RPMI7951 (cell line): ENCODE measurements at places on chromosomes 1 and 21. TPM values are rescaled to one million over a fixed set of nuclear protein-coding genes. Genes with fewer than 3 reads are reported as not detected.

LRRC3 gene
- total RNA-seq, result 1.6 and 1.9 TPM in 2 replicates

CHI3L1 gene
- not detected in 2 replicates for total RNA-seq

- DNase-seq, result peak; percentile 89
Measured at GRCh38 chr1:199123615-199124014, 484.8 kb downstream of the PTPRC start.

DNA sequence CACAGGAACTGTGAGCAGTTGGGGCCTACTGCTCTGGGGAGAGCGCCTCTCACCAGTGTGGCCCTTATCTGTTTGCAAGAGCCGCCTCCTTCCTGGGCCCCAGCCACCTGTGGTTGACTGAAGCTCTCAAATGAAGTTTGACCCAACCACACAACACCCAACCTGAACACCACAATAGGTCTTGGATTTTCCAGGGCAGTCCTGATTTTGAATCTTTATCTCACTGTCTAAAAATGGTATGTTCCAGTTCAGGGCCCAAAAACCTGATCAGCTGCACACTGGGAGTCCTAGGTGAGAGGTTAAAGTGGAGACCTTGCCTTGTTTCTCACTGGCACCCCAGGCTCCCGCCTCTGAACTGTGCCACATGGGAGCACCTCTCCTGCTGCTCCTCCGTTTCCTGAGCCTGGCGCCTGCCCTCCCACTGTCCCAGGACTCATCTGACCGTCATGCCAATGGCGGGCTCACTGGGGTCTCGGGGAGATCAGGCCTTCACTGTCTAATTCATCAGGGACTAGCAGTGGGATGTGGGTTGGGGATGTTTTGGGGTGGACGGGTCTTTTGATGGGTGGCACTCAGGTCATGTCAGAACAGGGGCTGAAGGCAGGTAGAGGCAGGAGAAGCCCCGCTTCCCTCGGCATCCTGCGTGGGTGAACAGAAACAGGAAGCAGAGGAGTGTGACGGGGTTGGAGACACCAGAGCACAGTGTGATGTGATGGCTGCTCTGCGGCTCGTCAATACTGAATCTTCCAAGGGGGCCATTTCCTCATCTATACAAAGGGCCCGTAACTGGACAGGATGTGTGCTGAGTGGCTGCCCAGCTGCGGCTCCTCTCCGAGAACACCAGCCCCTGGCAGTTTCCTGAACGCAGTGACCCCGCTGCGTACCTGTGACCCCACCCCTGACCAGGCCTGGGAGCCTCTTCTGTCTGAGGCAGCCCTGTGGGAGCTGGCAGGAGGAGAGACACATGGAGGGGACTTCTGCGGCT lies 59.6 kb upstream of the ITPKB start:
- DNase-seq, result no peak

DNA sequence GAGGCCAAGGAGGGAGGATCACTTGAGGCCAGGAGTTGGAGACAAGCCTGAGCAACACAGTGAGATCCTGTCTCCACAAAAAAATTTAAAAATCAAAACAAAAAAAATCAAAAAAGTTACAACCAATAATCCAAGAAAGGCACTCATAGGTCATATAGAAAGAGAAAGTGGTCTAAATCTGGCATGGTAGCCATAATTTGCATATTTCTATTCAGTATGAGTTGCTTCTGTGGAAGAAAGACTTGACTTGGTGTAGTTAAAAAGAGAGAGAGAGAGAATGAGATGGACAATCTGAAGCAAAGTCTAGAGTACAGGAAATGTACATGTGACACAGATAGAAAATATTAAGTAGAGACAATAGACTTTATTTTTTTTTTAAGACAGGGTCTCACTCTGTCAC lies 22.5 kb downstream of the JMJD4 start:
- no peak for DNase-seq

DNA sequence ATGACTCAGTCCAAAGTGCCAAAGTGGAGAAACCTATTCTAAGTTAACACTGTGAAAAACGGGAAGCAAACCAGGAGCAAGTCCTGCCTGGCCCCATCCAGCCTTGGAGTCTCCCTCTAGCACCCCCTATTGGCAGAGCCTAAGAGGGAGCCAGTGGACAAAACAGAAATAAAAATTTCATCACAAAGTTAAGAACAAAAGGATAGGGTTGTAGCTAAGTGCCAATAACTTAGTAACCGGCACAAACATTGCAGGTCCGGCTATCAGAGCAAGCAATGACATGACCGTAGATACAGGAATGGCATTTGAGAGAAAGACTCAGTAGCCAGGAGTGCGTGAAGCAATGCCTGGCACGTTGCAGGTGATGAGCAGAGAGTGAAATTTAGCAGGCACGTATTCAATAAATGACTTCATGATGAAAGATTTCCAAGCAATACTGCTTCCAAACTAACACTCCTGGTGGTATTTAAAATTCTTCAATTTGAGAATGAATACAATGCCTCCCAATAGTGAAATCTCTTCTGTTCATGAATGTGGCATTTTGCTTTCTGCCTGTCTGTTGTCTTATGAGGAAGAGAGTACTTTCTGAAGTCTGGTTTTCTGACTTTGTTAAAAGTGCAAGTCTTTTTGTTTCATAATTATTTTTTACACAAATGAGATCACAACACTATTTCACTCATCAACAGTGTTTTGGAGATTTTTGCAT lies 391.0 kb downstream of the OMA1 start:
- DNase-seq, result no peak

- DNase-seq, result no peak
Measured at GRCh38 chr1:212367474-212368072, 47.1 kb downstream of the PACC1 start.

DNA sequence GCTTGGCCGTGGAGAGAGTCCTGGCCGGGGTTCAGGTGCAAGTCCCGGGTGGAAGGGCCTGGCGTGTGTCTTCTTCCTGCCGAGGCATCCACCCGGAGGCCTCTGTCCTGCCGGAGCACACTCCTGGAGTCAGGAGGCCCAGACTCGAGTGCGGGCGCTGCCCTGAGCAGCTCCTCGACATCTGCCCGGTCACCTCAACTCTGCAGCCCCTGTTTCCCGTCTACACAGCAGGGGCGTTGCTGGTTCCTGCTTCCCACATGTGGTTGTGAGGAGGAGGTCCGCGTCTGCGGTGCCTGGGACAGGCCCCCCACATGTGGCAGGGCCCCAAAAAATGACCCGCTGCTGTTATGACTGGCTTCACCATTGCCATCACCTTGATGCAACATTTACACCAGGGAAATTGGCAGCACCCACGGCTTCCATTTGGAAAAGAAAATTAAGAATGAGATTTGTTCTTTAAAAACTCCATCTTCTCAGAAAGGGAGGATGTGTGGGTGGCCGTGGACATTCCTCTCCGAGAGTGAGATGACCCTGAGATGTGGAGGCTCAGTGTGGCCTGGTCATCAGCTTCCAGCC lies 169.8 kb downstream of the PRDM16 start:
- no peak for DNase-seq

DNA sequence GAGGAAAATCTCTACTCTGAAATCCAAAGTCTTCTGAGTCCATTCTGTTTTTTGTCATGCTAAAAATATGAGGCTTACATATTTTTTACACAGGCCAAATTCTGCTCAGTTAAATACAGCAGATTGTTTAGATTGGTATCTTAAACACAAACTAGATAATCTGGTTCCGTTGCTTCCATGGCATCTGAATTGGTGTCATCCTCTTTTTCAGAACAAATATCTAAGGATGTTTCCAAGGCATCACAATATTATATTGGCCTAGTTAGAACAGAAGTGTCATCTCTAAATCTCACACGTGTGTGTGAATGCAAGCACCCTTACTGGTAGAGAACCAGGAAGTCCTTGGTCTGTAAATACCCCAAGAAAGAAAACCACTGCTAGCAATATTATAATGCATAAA lies 151.2 kb downstream of the NRIP1 start:
- DNase-seq, result no peak

DNA sequence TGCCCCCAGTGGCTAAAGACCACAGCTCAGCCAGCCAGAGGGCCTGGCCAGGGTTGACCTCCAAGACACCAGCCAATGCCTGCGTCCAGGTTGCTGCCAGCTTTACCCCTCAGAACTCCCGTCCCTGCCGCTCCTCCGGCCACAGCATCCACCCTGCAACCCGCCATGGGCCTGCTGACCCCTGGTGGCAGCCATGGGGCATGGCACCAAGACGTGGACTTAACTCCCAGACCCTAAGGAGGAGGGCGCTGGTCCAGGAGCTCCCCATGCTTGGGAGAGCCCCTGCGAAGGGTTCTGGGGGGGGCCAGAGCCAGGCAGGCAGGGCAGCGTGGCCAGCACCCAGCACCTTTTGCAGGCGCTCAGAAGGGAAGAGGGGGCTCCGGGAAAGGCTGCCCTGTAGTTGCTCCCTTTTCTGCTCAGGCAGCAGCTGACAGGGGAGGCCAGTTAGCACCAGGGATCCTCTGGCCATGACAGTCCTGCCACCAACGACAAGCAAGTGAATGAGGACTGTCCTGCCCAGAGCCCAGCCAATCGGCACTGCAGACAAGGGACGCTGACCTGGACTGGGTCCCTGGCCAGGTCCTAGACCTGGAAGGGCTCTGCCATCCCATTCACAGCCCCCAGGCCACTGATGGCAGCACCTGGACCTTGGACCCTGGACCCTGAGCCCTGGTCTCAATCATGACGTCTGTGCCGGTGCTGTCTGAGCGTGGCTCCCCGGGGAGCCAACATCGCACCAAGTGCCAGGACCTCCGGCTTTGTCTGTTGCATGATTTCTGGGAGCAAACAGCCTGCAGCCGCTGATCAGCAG lies 246.2 kb downstream of the NPHP4 start:
- peak; percentile 59 for DNase-seq

DNA sequence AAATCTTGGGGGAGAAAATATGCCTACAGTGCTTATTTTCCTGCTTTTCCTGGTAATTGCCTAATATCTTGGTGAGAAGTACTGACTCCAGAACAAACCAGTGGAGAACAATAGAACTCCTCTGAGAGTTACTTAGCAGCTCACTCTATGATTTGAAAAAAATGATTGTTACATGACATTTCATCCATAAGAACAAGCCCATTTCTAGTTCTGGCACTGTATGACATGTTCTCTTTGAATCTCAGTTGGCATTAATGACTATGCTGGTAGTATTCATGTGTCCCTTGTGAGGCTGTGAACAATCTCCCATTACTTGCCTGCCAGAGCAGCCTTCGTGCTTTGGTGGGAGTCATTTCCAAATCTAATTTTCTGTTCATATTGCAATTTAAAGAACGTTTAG lies 58.0 kb downstream of the CLIC4 start:
- DNase-seq, result no peak
